ENCODE measurements at places on chromosomes 4 and X. TPM values are rescaled to one million over a fixed set of nuclear protein-coding genes. Genes with fewer than 3 reads are reported as not detected.

GRCh38 chr4:185716577-185717376 is 95.2 kb downstream of the SORBS2 start:
- no peaks in the 10 kb centered on the region for H3K4me1 ChIP-seq
- no peaks in the 10 kb centered on the region for H3K27me3 ChIP-seq
- no peaks in the 10 kb centered on the region for H3K36me3 ChIP-seq
- no peak overlapping the region for H3K27ac ChIP-seq
- H3K4me3 ChIP-seq: no peak overlapping the region

DNA sequence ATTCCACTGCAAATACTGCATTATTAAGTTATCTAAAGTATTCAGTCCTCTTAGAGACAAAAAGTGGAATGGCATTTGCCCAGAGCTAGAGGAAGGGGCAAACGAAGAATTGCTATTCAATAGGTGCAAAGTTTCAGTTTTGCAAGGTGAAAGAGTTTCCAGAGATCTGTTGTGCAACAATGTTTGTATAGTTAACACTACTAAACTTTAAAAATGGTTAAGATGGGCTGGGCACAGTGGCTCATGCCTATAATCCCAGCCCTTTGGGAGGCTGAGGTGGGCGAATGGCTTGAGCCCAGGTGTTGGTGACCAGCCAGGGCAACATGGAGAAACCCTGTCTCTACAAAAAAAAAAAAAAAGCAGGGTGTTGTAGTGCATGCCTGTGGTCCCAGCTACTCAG is 102.5 kb downstream of the LUZP4 start:
- no peaks in the 10 kb centered on the region for H3K27me3 ChIP-seq
- no peak for DNase-seq
- no peak overlapping the region for H3K27ac ChIP-seq

GRCh38 chr4:108031427-108032083 is 41.9 kb downstream of the HADH start:
- no peak for DNase-seq
- H3K36me3 ChIP-seq: peaks cover 44% of the 10 kb centered on the region
- H3K27me3 ChIP-seq: no peaks in the 10 kb centered on the region
- peak overlapping the region; percentile 16 for H3K4me3 ChIP-seq
- peak overlapping the region; percentile 95 for H3K27ac ChIP-seq

GRCh38 chr4:142284402-142285221 is 561.5 kb downstream of the INPP4B start:
- peaks cover 5% of the 10 kb centered on the region for H3K4me1 ChIP-seq
- DNase-seq: no peak
- H3K27ac ChIP-seq: no peak overlapping the region
- peaks cover under 1% of the 10 kb centered on the region for H3K36me3 ChIP-seq
- H3K27me3 ChIP-seq: no peaks in the 10 kb centered on the region

- DNase-seq: no peak
- no peaks in the 10 kb centered on the region for H3K4me1 ChIP-seq
- no peaks in the 10 kb centered on the region for H3K27me3 ChIP-seq
- no peak overlapping the region for H3K4me3 ChIP-seq
- no peaks in the 10 kb centered on the region for H3K36me3 ChIP-seq
- no peak overlapping the region for H3K27ac ChIP-seq
Observed at GRCh38 chr4:21209860-21210259, 509.6 kb downstream of the PACRGL start.

DNA sequence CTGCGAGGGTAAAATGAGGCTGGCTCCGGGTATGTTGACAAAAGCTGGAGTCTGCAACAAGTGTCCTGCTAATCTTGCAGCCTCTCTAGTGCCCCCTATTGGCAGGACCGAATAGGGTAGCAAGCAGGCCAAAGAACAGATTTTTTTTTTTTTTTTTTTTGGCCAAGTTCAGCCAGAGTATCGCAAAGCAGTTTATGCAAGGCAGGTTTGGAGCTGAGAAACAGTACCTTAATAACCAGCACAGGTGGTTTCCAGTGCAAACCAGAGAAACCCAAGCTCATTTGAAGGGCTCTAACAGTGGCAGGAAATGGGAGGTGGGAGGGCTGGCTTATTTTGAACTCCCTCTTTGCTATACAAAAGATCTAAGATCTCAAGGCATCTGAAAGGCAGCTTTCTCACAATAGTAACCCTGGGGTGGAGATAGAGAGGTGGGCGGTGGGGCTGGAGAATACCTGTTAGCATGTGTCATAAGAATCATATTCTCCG is 38.2 kb upstream of the OCIAD2 start:
- no peak overlapping the region for H3K4me3 ChIP-seq
- DNase-seq: peak; percentile 31
- H3K27ac ChIP-seq: no peak overlapping the region
- H3K27me3 ChIP-seq: peaks cover 5% of the 10 kb centered on the region
- peaks cover 11% of the 10 kb centered on the region for H3K4me1 ChIP-seq

GRCh38 chrX:83658731-83659130 is 150.6 kb downstream of the POU3F4 start:
- H3K4me3 ChIP-seq: no peak overlapping the region
- no peaks in the 10 kb centered on the region for H3K27me3 ChIP-seq
- H3K27ac ChIP-seq: no peak overlapping the region
- H3K36me3 ChIP-seq: no peaks in the 10 kb centered on the region
- no peak for DNase-seq

DNA sequence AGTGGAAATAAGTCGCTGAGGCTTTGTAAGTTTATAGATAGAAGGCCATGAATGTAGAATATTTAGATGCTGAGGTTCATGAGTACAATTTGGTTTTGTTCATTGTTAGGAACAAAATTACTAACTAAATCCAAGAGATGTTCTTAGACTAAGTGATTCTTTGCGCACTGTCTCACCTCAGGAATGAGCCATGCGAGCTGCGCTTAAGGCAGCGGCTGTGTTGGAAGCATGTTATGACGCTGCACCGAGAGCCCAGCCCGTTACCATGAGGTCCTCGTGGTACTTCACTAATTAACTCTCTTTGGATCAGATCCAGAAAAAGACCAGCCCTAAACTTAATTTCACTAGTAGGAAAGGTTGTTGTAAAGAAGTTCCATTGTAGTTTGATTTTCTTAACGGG is 166.2 kb downstream of the RAPGEF2 start:
- H3K4me3 ChIP-seq: no peak overlapping the region
- no peaks in the 10 kb centered on the region for H3K4me1 ChIP-seq
- DNase-seq: no peak

DNA sequence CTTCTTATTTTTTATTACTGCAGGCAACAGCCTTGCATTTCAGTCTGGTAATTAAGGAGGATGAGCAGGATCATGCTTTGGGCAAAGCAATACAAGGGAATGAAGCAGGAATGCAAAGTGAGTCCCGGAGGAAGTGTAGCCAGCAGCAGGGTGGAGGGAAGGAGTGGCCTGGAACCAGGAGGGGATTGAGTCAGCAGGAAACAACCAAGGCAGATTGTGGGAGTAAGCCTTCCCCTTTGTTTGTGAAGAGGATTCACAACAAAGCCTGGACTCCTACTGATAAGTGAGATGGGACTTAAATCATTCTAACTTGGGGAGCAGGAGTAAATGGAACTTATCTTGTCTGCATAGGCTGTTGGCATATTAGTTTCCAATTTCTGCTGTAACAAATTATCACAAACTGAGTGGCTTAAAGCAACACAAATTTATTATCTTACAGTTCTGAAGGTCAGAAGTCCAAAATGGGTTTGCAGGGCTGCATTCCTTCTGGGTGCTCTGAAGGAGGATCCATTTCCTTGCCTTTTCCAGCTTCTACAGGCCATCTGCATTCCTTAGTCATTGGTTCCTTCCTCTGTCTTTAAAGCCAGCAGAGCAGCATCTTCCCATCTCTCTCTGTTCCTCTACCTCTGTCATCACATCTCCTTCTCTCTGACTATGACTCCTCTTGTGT is 93.2 kb upstream of the AP1S2 start:
- DNase-seq: no peak
- no peak overlapping the region for H3K27ac ChIP-seq
- no peaks in the 10 kb centered on the region for H3K27me3 ChIP-seq

DNA sequence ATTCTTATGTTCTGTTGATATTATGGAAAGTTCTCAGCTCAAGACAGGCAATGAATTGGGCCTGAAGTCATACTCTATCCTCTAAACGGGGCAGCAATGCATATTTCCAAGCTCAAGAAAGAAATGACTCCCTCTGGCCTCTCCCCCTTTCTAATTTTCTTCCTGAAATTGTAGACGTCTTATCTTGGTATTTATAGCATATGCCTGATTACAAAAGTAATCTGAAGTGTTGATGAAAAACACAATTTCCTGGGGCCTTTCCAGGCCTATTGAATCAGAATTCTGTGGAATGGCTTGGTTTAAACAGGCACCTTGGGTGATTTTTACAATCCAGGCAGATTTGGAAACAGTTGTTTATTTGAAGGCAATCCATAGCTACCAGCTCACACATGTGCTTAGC is 21.4 kb upstream of the PGRMC2 start:
- H3K27me3 ChIP-seq: no peaks in the 10 kb centered on the region
- no peaks in the 10 kb centered on the region for H3K4me1 ChIP-seq
- no peak overlapping the region for H3K27ac ChIP-seq
- no peak for DNase-seq

DNA sequence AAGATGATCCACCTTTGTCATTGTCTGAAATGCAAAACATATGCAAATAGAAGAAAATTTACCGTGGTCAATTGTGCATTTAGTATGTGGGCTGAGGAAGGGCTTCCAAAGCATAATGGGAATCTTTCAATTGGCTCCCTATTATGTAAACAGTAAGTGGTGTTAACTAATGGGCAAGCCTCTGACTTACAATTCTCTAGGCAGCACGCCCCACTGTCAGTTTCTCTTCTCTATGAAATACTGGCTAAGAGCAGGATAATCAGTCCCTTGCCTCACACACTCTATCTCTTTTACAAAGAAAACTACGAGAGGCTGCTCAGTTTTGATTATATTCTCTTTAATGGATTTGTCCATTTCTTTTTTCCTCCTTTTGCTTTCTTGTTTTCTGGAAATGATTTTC is 1272.6 kb downstream of the PCDH19 start:
- no peaks in the 10 kb centered on the region for H3K4me1 ChIP-seq
- no peaks in the 10 kb centered on the region for H3K36me3 ChIP-seq
- no peak overlapping the region for H3K27ac ChIP-seq

- no peaks in the 10 kb centered on the region for H3K4me1 ChIP-seq
- no peak for DNase-seq
- H3K36me3 ChIP-seq: no peaks in the 10 kb centered on the region
- no peak overlapping the region for H3K27ac ChIP-seq
- no peaks in the 10 kb centered on the region for H3K27me3 ChIP-seq
Observed at GRCh38 chrX:115689931-115690330, 129.0 kb downstream of the PLS3 start.

DNA sequence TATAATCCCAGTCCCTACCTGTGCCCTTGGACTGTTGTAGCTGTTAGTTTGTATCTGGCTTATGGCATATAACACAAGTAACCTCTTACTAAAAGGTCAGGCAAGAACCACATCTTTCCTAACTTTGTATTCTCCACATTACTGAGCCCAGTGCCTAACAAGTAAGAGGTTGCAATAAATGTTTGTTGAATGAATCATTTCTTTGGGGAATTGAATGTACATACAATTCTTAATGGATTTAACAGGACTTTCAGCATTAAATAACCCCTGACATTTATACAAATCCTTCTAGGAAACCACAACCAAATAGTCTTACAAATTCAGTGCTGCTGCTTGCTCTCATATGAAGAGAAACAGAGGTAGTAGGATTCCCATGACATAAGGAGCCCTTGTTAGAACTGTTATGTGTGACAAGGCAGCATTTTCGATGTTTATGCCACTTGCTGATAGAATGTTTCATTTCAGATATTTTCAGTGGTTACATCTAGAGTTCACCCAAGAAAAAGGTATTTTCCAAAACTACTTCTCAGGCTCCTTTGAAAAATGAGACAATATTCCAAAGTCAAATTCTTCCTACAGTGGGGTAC is 62.0 kb downstream of the MBNL3 start:
- H3K27me3 ChIP-seq: no peaks in the 10 kb centered on the region
- H3K4me3 ChIP-seq: no peak overlapping the region
- H3K36me3 ChIP-seq: no peaks in the 10 kb centered on the region
- no peak overlapping the region for H3K27ac ChIP-seq
- no peaks in the 10 kb centered on the region for H3K4me1 ChIP-seq

GRCh38 chr4:155353923-155354540 is 22.7 kb downstream of the MAP9 start:
- no peaks in the 10 kb centered on the region for H3K27me3 ChIP-seq
- H3K36me3 ChIP-seq: peaks cover 1% of the 10 kb centered on the region
- H3K4me3 ChIP-seq: no peak overlapping the region
- DNase-seq: no peak
- H3K4me1 ChIP-seq: no peaks in the 10 kb centered on the region

- no peak overlapping the region for H3K27ac ChIP-seq
- H3K36me3 ChIP-seq: peaks cover 33% of the 10 kb centered on the region
- peaks cover 49% of the 10 kb centered on the region for H3K27me3 ChIP-seq
- H3K4me1 ChIP-seq: peaks cover 53% of the 10 kb centered on the region
- no peak overlapping the region for H3K4me3 ChIP-seq
Observed at GRCh38 chr4:83240379-83240875, 44.2 kb downstream of the COQ2 start.

- DNase-seq: peak; percentile 8
- peak overlapping the region; percentile 93 for H3K4me3 ChIP-seq
- H3K27ac ChIP-seq: peak overlapping the region; percentile 81
- no peaks in the 10 kb centered on the region for H3K36me3 ChIP-seq
- peaks cover 33% of the 10 kb centered on the region for H3K4me1 ChIP-seq
- peaks cover 9% of the 10 kb centered on the region for H3K27me3 ChIP-seq
Observed at GRCh38 chrX:150361777-150362351, 1.3 kb upstream of the MAMLD1 start.

DNA sequence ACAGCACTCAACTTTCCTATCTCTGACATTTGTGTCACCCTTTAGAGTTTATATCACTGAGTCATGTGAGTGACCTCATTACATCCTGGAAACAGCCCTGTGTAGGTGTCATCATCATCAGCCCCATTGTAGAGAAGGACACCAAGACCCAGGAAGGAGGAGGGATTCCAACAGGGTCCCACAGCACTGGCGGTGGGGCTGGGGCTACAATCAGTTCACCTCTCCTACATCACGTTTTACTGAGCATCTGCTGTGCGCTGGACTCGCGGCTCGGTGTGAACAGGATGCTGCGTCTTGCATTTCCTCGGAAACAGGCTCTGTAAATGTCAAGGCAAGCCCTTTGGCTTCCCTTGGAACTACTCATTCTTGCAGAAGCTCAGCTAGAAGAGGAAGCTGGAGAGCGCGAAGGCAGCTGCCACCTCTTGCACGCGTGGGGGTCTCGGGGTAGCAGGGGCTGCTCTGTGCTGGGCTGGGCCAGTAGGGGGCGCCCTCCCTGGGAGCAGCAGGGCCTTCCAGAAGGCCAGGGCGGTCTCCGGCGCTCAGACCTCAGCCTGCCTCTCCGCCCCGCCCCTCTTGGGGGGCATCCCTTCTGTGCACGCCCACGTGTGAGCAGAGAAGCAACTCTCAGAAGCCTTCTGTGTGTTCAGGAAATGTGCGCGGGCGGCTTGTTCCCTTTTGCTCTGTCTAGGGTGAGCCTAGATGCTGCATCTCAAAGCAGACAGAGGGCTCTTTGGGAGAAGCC is 29.0 kb downstream of the REELD1 start:
- peaks cover 35% of the 10 kb centered on the region for H3K4me1 ChIP-seq
- peak overlapping the region; percentile 16 for H3K4me3 ChIP-seq
- H3K27ac ChIP-seq: peak overlapping the region; percentile 84
- H3K36me3 ChIP-seq: no peaks in the 10 kb centered on the region
- peak; percentile 16 for DNase-seq

PNPLA4 gene
- 5.2 TPM for total RNA-seq

UGT8 gene
- not detected for total RNA-seq

MAMLD1 gene
- total RNA-seq: 15.0 TPM

CLDN22 gene
- total RNA-seq: not detected

TLR8 gene
- not detected for total RNA-seq

KLB gene
- total RNA-seq: not detected

LGI2 gene
- total RNA-seq: not detected

ASB12 gene
- not detected for total RNA-seq

FRYL gene
- total RNA-seq: 70.3 TPM

CYLC1 gene
- not detected for total RNA-seq

CPZ gene
- total RNA-seq: not detected

SAGE1 gene
- not detected for total RNA-seq
